Activated T-cell treated with anti-CD3 and anti-CD28 coated beads for 1 hour (primary cell): ENCODE measurements at places on chromosomes 2 and 18.

- no peak for DNase-seq
Observed at GRCh38 chr2:157339965-157340655, 14.5 kb upstream of the ERMN start.

GRCh38 chr18:53796040-53796729 is 428.3 kb downstream of the MBD2 start:
- DNase-seq: no peak

DNA sequence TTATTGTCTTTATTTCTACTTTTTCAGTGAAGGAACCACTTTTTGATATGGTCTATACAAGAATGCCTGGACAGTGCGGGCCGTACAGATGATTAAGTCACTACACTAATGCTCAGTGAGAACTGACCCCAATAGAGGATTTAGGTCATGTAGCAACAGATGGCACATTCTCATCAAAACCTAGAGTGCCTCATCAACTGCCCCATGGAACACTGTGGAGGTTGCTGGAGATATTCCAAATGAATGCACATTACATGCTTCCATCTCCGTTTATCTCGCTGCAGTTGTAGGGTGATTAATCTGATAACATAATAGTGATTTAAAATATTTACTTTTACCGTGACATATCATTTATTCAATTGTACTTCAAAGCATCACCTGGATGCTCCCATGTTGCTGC is 41.8 kb upstream of the COPS8 start:
- no peak for DNase-seq

GRCh38 chr2:175207741-175208438 is 26.4 kb upstream of the ATP5MC3 start:
- no peak for DNase-seq

- DNase-seq: no peak
Observed at GRCh38 chr2:169734169-169734847, 676 bp downstream of the KLHL23 start.

GRCh38 chr18:2961821-2962220 is 51.1 kb downstream of the LPIN2 start:
- no peak for DNase-seq
